Left cardiac atrium (tissue), 4 donors: ENCODE measurements at places on chromosomes 7 and 10. TPM values are rescaled to one million over a fixed set of nuclear protein-coding genes. Genes with fewer than 3 reads are reported as not detected.

GRCh38 chr10:116270771-116271592 is 2.0 kb downstream of the GFRA1 start:
- DNase-seq: peak; percentile 32

The FAM241B gene
- total RNA-seq: 6.7 TPM

The TEX47 gene
- not detected for total RNA-seq

The VSTM2A gene
- not detected for total RNA-seq

DNA sequence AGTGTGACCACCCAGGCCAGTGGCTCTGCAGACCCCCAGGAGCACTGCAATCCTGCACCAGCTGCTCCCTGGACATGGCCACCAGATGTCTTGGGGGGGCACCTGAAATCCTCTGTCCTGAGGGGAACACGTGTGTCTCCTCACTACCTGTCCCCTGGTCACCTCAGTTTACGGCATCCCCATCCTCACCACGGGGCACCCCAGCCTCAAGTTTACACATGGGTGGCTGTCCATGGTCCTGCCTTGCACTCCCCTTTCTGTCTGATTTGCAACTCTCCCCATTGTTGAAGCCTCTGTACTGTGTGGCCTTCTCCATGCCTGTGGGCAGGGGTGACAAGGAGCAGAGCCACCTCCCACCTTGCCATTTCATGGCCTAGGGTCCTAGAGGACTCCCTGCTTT is 67.2 kb downstream of the RAMP3 start:
- no peak for DNase-seq

GRCh38 chr10:110793886-110794285 is 77.8 kb upstream of the PDCD4 start:
- no peak for DNase-seq

GRCh38 chr7:133642907-133643306 is 390.0 kb downstream of the EXOC4 start:
- DNase-seq: no peak

The DUSP5 gene
- total RNA-seq: 8.9 TPM

DNA sequence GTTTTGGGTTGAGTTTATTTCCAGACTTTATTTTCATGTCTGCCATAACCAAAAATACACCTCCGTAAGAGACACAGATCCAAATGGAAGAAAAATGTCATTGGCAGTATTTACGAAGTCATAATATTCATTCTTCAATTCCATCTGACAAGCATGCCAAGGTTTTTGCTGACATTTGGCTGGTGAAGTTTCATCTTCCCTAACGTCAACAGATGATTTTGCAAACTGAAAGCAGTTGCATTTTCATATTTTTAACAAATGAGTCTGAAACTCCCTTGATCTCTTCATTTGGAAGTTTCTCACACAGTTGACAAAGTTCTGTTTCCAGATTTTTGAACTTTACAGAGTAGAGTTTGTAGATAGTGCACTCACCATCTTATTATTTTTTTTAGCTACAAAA is 114.5 kb downstream of the CALN1 start:
- no peak for DNase-seq

- no peak for DNase-seq
Measured at GRCh38 chr10:71590781-71591350, 128.7 kb downstream of the C10orf105 start.

DNA sequence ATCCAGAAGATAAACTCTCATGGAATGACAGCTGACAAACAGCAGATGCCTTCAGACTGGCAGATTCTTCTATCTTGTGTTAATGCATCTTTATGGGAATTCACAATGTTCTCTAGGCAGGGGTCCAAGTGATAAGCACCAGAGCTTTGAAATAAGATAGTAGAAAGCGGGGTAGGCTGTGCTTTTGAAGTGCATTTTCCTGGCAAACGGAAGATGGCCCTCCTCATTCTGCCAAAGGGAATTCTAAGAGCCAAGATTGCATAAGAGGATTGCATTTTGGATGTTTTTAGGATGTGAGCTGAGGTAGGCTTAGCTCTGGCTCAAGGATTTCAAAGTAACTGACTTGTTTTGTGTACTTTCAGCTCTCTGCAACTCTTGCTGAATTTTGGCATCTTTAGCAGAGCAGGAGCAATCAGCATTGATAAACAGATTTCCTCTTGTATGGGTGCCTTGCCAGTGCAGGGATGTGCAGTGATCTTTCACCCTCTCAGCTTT is 298.5 kb upstream of the KLF6 start:
- peak; percentile 42 for DNase-seq

DNA sequence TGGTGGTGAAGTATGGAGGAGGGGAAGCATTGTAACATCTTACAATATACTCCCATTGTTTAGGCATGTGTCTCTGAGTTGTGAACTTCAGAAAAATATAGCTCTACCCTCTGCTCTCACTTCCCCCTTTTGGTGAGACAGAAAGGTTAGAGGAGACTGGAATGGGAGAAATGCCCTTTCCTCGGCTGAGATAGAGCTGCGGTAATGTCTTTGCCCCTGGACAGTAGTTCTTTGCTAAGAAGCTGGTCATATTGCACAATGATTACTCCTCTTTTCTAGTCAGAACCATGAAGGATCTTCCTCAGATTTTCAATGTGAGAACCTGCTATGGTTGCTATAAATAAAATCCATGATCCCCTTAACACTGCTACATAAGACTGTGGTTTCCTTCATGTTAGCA is 171.0 kb downstream of the SEM1 start:
- DNase-seq: no peak

- no peak for DNase-seq
Measured at GRCh38 chr7:118304100-118304499, 79.6 kb downstream of the ANKRD7 start.

The SH2D4B gene
- not detected for total RNA-seq
